Nucleus accumbens (tissue), 56 donors: ENCODE measurements at places on chromosomes 1 and 21.

- DNase-seq: no peak
Observed at GRCh38 chr1:14037101-14037847, 337.3 kb downstream of the PRDM2 start.

DNA sequence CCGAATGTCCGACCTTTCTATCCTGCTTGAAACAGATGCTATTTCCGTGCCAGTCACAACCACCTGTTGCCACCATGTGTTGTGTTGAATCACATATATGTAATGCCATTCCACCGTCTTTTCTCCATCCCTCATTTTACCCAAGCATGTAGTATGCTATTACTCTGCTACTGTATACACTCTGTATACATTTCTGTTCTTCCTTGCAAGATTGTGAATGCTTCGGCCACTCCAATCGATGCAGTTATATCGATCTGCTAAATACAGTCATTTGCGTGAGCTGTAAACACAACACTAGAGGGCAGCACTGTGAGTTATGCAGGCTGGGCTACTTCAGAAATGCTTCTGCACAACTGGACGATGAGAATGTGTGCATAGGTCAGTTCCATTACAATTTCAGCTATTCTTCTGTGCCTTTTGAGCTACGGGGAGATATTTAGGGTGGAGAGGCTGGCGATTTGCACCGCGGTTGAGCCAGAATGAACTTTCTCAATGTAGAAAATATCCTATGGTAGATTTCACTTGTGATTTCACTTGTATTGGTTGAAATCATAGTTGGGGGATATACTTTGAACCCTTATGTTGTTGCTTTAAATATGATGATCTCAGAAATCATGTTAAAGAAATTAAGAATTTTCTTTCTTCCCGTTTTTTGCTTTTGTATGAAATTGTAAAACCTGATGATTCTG, 289.8 kb downstream of the NTNG1 start:
- no peak for DNase-seq

- DNase-seq: peak; percentile 17
Observed at GRCh38 chr21:38804789-38805327, 871 bp upstream of the ETS2 start.

- no peak for DNase-seq
Observed at GRCh38 chr1:63601061-63601460, 7.8 kb downstream of the PGM1 start.

GRCh38 chr21:42704861-42705260, 51.4 kb downstream of the PDE9A start:
- no peak for DNase-seq

DNA sequence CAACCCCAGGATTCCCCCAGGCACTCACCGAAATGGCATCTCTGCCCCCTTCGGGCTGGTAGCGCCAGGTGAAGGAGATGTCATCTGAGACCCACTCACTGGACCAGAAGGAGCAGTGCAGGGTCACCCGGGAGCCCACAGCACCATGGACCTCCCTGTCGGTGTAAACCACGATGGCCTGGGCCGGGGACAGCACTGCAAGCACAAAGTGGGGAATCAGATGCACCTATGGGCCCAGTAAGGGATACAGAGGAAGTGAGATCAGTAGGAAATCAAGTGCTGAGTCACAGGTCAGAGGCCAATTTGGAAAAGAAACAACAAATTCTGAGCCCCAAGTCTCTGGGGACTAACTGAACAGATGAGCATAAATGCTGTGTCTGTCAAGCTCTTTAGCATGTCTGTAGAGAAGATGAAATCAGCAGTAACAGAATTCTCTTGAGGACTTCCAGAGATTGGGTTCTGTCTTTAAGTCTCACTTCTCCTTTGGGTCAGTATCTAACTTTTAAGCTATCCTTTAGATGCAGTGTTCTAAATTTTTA, 2.5 kb downstream of the MPZ start:
- DNase-seq: peak; percentile 5

DNA sequence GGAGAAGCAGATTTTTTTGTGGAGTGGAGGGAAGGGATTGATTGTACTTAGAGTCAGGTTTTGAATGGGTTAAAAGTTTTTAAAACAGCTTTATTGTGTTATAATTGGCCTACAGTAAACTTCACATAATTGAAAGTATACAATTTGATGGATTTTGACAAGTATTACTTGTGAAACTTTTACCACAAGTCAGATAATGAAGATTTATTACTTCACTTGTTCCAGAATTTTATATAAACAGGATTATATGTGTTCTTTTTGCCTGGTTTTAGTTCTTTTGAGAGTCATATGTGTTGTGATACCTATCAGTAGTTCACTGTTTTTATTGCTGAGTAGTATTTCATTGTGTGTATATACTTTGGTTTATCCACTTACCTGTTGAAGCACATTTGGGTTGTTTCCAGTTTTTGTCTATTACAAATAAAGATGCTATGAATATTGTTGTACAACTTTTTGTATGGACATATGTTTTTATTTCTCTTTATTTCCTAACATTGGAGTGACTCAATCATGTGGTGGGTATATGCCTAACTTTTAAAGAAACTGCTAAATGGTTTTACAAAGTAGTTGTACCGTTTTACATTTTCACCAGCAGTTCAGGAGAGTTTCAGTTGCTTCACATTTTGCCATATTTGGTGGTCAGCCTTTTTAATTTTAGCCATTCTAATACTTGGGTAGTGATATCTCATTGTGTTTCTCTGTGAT, 71.0 kb downstream of the DYRK1A start:
- DNase-seq: no peak

DNA sequence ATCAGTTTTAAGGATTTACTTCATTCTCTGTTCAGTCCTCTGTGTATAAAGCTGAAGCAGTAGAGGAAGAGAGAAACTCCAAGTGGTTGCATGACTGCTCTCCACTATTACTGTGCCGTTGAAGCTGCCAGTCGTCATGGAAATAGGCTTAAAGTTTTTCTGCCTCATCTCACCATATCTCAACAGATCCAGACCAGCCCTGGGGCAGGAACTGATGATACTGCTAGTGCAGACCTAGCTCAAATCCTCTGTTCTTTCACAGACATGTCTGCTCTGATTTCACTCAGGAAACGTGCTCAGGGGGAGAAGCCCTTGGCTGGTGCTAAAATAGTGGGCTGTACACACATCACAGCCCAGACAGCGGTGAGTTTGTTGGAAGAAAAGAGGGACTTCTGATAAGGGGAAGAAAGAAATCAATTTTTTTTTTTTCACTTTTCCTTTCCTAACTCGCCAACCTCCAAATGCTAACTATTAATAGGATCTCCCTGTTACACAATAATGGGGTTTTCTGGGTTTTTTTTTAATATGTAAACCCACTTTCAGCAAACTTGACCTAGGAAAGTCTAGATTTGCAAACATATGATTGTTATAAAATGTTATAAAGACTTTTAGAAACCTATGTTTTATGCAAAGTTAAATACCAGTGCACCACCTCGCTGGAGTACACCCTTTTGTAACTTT, 22.2 kb upstream of the STRIP1 start:
- DNase-seq: no peak

- DNase-seq: no peak
Observed at GRCh38 chr1:16133007-16133961, 22.6 kb downstream of the EPHA2 start.

DNA sequence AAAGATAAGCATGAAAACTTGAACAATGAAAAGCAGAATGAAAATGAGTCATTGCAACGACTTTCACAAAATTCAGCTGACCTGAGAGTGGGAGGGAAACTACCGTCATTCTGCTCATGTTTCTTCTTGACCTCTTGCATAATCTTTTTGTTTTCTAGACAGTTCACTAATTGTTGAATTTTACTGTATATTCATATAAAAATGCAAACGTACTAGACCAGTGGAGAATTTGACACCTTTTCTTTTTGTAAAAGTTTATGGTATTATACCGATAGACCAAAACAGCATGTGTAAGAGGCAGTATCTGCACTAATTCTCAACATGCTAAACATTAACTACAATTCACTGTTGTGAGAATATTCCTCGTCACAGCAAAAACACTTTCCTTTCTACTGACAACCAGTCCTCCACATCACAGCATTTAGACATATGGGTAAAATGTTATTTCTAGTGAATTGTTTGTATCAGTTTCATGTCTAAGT, 137.8 kb downstream of the GREM2 start:
- no peak for DNase-seq

- DNase-seq: no peak
Observed at GRCh38 chr1:169201084-169201619, 94.7 kb downstream of the ATP1B1 start.

DNA sequence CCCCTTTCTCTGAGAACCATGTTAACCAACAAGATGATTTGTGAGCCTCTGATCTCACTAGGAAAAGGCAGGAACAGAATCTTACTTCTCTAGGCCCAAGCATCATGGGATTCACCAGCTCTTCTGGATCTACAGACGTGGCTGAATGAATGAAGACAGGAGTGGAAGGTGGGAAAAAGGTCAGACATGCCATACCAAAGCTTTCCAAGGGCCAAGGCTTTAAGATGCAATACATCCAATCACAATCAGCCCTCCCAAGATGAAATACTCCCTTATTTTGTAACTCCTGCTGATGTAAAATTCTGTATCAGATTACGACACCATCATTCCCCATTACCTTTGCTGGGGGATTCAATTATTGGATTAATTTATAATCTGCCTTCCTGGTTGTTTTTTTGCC, 80.9 kb downstream of the SSBP3 start:
- DNase-seq: no peak

GRCh38 chr1:39196244-39197215, 8.0 kb upstream of the MACF1 start:
- no peak for DNase-seq

DNA sequence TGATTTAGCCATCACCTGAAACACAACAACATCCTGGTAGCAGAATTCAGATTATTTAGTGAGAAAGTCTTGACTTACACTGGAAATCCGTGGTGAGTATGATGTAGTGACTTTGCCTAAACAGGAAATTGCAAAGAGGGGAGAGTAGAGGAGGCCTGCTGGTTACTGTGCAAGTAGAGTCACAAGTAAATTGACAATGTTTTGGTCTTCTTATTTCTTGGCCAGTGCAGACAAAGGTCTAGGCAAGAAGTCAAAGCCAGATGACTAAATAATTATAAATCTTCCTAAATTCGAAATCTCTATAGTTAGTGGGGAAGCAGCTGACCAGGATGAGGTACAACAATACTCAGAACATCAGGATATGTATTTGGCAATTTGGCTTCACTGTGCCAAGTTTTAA, 159.5 kb upstream of the KCTD3 start:
- DNase-seq: no peak

- no peak for DNase-seq
Observed at GRCh38 chr1:80375109-80375508, 1368.6 kb upstream of the ADGRL4 start.

DNA sequence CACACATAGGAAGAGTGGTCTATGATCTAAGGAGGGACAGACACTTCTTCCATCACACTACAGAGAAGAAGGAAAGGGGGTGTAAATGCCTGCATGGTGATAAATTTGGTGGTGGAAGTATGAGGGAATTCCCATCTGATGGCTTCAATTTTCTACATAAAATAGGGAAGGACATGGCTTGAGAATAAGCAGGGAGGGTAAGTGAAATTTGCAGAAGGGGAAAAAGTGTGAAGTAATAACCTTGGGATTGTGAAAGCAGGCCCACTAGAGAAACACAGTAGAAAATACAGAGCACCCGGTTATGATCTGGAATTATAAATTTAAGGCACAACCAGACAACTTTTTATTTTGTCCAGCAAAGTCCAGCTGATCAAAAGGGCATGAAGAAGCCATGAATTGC, 22.7 kb upstream of the HIVEP3 start:
- no peak for DNase-seq

DNA sequence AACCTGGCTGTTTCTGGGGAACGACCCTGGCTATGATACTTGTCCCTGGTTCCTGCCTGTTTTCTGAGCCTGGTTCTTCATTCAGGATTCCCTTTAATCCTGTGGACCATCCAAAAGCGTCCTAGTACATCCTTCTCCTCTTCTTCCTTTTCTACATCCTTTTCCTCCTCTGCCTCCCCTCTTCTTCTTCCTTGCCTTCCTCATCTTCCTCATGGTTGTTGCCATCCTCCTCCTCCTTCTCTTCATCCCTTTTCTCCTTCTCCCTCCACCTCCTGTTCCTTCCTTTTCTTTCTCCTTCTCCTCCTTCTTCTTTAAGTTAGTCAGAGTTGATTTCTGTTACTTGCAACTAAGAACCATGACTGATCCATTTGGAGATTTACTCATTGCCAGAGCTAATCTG, 197.8 kb downstream of the FOXD2 start:
- DNase-seq: no peak

GRCh38 chr1:46408356-46409062, 14.4 kb downstream of the FAAH start:
- no peak for DNase-seq

DNA sequence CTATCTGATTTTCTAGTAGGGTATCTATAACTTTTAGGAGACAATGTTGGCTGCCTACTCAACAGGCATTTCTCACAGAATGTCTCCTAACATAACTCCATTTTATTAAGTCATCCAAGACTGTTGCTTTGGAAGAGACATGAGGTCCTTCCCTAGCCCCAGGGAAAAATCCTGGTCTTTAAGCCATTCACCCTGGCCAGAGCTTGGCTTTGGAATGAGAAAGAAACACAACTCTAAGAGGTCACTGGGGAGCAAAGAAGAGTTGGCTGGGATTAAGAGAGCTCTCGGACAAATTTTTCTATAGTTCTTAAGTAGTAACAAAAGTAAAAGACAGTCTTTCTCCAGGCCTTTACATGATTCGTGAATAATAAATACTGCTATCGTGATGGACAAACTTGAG, 57.9 kb downstream of the PCNX2 start:
- no peak for DNase-seq

DNA sequence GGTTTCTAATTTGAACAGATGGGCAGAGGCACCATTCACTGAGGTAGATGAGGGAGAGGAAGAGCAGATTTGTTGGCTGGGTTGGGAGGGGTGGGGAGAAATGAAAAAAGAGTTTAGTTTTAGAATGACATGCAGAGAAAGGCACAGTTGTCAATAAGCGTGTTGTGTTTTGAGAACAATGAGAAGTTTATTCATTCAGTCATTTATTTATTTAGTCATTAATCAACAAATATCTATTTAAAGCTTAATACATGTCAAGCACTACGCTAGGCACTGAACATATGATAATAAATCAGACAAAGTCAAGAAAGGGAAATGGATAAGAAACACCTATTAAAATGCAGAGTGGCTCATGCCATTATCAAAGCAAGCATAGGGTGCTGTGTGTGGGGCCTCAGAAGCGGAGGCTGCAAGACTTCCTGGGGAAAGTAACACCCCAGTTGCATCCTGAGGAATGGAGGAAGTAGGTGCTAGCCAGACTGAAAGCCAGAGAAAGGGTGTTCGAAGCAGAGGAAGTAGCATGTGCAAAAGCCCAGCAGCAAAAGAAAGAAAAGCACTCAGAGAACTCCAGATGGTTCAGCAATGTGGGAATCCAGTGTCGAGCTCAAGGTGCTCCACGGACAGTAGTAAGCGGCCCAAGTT, 114.1 kb downstream of the RNF220 start:
- no peak for DNase-seq

GRCh38 chr1:40802742-40803113, 19.1 kb downstream of the KCNQ4 start:
- no peak for DNase-seq

DNA sequence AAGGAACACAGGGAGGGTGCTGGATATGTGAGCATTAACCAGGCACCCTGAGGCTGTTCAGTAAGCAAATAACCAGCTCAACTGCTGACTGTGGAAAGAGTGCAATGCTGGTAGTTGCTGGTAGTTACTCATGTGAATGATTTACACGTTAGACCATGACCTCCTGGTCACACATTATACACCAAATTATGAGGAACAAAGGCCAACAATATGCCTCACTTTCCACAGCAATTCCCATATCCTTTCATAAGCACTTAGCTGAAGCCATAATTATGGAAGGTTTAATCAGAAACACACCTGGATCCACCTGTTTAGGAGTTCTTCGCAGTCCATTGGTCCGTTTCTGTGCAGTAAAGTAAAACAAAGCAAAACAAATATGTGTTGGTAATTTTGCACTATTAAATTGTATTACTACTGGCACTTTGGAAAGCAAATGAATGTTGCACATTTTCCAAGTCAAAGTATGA, 281.8 kb downstream of the VAV3 start:
- no peak for DNase-seq
